Spleen (tissue), 13 donors: ENCODE measurements at places on chromosomes 7 and 10.

- no peak for DNase-seq
These were observed 3.6 kb upstream of the HTR5A start for GRCh38 chr7:155066417-155066950.

DNA sequence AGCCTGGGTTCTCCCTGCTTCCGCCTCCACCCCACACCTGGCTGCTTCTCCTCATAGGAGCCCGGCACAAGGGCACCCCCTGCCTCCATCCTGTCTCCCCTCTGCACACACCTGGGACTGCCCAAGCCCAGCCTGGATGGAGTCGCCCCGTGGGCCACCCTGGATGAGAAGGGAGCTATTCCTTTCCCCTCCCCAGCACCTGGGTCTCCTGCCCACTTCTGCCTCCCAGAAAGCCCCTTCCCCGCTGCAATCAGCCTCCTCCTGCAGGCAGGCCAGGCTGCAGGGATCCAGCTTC is 45.2 kb downstream of the ELFN1 start:
- no peak for DNase-seq

DNA sequence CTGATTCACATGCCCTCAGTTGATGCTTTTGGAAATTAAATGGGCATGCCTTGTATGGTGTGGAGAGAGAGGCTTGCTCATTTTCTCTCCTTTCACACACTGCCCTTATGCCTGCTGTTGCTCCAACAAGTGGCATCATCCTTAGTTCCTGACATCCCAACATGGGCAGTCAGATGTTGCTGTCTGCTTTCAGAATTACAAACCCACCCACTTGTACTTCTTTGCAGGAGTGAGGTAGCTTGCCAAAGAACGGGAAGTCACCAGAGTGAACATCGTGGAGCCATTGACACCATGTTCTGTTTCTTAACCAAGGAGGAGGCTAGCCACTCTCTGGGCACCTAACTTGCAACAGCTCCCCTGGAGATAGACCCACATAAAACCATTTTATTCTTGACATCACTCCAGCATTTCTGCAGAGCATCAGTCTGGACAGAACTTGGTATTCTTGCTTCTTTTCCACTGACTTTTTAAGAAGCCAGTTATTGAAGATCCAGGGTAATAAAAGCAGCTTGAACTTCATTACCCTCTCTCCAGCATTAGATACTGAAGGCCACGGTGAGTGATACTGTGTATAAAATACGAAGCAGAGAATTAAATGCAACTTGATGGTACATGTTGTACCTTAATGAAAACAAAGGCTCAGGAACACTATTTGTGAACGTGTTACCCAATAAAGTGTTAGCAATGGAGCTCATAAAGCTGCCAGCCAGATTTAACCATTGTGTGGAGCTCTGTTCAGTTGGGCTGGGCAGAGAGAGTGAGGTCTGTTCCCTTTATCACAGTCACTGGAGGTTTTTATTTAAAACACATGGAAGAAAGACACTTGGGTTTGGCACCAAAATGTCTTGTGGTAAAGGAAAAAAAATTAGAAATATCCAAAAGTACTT is 195.8 kb upstream of the HABP2 start:
- no peak for DNase-seq

DNA sequence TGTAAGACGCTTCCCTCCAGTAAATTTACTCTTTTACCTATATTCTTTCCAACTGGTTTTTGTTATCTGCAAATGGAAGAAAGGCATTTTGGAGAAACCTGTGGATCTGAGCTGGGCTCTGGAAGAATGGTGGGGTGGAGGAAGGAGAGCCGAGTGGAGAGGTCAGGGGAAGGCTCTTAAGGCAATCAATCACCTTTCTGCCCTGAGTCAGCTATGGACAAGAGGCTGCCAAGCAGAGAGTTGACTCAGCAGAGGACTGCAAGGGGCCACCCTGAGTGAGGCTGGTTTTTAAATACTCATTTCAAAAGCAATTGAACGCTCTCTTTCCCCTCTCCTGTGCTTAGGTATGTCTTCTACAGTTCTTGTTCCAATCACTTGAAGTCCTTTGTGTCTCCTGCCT is 81.8 kb downstream of the SPAG6 start:
- DNase-seq = no peak

DNA sequence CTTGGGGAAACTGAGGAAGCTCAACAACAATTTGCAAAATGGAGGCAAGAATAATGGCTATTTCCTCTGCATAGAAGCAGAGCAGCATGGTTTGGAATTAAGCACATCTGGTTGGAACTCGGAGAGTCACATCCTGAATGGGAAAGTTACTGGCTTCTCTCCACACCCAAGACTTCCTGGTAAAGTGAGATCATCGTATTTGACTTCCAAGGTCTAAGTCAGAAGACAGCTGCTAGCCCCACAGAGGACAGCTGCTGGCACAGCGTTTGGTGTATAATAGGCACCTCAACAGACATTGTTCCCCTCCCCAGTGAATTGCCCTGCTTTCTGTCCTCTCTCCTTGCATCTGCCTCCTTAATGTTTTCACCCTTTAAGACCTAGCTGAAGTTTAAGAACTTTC is 37.0 kb upstream of the NRF1 start:
- DNase-seq = no peak

DNA sequence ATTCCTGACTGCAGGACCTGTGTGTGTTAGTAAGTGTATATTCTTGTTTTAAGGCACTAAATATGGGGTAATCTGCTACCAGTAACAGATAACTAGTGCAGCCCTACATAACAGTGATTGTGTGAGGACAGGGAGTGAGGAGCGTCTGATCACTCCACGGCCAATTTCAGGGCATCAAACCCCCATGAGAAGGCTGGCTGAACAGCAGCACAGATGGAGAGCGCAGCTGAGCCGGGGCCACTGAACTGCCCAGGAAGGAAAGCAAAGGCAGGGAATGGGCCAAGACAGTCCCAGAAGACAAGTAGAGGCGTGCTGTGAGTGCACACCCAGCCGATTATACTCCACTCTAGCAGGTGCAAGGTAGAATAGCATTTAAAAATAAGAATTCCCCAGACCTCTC is 157.1 kb upstream of the CHST15 start:
- DNase-seq = no peak

DNA sequence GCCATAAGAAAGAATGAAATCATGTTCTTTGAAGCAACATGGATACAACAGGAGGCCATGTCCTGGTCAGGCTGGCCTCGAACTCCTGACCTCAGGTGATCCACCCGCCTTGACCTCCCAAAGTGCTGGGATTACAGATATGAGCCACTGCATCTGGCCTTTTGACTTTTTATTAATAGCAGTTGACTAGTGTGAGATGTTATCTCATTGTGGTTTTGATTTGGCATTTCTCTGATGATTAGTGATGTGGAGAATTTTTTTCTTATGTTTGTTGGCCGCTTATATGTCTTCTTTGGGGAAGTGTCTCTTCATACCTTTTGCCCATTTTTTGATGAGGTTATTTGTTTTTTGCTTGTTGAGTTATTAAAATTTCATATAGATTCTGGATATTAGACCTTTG is 400.9 kb downstream of the SUGCT start:
- DNase-seq = no peak

DNA sequence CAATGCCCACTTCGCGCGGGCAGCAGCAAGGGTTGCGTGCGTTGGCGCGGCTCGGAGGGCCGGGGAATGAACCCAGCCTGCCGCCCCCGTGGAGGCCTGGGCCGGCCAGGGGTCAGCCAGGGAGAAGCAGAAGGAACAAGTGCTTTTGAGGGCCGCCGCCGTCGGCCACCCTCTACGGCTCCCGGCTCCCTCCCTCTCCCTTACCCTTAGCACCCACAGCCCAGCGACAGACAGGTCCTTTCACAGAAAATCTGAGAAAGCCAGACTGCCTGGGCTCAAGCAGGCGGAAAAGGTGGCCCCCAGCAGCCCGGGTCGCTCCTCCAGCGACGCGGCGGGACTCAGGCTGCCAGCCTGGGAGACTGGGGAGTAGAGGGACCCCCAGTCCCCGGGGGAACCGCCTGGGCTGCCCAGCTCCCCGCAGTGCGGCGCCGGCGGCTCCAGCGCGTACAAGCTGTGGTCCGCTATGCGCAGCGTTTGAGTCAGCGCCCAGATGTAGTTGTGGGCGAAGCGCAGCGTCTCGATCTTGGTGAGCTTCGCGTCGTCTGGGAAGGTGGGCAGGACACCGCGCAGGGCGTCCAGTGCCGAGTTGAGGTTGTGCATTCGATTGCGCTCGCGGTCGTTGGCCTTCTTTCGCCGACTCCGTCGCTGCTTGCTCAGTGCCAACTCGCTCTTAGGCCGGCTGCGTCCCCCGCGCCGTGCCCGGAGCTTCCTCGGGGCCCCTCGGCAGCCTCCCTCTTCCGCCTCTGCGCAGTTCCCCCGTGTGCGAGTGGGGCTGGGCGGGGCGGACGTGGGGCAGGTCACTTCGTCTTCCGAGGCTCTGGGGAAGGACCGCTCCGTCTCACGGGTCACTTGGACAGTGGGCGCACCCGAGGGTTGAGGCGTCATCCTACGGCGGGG is 815 bp downstream of the NEUROG3 start:
- no peak for DNase-seq

DNA sequence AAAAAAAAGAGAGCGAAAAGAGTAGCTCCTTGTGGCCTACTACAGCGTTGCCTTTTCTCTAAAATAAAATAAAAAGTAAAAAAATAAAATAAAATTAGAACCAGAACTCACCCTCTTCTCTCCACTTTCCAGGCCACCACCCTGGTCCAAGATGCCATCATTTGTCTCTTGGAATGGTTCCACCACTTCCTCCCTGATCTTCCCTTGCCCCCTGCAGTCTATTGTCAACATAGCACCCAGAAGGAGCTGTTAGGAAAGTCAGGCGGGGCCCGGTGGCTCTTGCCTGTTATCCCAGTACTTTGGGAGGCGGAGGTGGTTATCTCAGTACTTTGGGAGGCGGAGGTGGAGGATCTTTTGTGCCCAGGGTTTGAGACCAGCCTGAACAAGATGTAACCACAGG is 7.6 kb upstream of the GRID2IP start:
- no peak for DNase-seq

DNA sequence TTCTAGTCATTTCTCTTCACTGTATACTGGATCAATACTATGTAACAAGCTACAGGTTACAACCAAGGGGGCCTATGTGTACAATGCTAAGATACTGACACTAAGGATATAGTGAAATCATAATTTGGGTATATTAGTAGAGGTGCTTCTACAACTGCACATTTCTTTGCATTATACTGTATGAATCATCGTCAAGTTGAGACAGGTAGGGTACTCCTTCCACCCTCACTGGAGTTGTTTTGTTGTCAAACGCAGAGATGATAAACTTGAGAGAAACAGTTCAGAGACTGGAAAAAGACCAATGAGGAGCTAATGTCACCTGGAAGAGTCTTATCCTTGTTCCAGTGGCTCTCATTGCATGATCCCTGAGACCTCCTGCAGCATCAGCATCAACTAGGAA is 208.2 kb upstream of the PRPS1L1 start:
- no peak for DNase-seq

DNA sequence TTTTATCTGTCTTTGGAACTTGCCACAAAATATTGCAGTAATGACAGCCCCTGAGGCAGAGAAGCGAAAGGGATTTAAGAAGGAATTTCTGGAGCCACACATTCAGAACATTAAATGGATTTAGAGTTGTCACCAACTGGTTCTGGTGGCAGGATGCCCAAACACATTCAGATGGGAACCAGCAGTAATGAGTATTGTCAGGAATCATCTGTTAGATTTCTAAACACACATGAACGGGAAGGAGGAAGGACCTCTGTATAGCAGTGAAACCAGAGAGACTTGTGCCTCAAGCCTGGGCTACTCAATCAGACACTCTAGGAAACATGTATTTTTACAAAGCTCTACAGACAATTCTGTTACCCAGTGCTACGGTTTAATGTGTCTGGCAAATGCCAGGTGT is 103.8 kb upstream of the CCNY start:
- no peak for DNase-seq

GRCh38 chr10:125201108-125201524 is 40.8 kb upstream of the CTBP2 start:
- peak; percentile 17 for DNase-seq

DNA sequence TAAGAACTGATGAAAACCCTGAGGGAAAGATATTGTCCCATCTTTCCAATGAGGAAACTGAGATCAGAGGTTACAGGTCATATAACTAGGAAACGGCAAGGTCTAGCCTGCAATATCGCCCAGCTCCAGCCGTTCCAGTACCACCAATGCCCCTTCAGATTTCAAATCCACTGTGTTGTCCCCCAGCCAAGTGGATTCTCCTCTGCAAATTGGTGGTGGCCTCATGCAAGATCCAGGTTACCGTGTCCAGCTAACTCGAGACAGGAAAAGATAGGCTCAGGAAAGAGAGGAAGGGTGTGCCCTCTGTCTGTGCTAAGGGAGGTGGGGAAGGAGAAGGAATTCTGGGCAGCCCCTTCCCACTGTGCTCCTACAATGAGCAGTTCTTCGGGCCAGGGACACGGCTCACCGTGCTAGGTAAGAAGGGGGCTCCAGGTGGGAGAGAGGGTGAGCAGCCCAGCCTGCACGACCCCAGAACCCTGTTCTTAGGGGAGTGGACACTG is 25.3 kb downstream of the PRSS2 start:
- no peak for DNase-seq

GRCh38 chr10:20963721-20964595 is 66.8 kb upstream of the NEBL start:
- no peak for DNase-seq

DNA sequence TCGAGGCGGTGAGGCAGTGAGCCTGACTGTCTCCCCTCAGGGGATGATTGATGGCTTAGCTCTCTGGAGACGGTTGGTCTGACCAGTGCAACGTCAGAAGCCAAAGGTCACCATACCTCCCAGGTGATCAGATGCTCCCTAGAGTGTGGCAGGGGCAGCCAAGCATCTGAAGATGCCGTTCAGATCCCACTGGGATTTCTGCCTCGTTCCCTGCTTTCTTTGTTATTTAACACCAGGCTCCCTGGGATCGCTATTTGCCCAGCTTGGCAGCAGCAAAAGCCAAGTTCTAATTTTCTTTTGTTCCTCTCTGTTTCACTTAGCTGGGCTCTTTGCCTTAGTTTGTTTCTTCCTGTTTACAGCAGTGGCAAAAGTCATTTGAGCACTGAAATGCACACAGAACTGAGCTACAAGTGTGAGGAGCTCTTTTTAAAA is 53.5 kb upstream of the SVIL start:
- DNase-seq = no peak

GRCh38 chr7:116630932-116631671 is 40.9 kb upstream of the MET start:
- no peak for DNase-seq

DNA sequence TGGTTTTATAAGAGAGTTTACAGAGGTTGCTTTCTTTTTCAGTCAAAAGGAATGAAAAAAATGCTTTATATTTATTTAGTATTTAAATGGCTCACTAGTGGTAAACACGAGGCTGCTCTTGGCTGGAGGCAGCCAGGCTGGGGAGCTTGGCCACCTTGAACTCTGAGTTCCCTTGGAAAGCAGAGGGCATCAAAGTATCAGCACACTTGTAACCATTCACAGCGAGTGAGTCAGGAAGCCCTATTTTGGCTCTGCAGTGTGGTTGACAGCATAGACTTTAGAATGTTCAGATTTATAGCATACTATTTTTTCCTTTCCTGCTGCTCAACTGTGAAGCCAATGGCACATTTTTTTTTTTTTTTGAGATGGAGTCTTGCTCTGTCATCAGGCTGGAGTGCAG is 51.6 kb downstream of the CYCS start:
- no peak for DNase-seq

DNA sequence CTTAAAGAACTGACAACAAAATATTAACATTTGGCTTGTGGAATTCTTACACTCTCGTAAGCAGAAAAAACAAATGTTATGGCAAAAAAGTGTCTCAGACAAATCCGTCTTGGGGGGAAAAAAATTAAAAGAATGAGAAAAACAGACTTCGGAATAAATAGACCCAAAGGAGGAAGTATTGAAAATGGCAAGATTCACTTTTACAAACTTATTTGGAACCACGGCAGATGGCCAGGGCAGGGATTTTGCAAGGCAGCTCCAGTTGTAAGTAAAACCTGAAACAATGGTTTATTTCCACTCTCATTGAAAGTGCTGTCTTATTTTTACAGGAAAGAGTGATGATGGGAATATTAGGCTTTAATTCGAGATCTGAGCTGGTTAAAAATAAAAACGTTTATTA is 1.5 kb upstream of the ZNF438 start:
- DNase-seq = no peak
